Naive thymus-derived CD8-positive, alpha-beta T cell (primary cell): ENCODE measurements at places on chromosomes 4 and X. TPM values are rescaled to one million over a fixed set of nuclear protein-coding genes. Genes with fewer than 3 reads are reported as not detected.

- DNase-seq: no peak
These were observed 372.1 kb downstream of the BMPR1B start for GRCh38 chr4:95129821-95130311.

DNA sequence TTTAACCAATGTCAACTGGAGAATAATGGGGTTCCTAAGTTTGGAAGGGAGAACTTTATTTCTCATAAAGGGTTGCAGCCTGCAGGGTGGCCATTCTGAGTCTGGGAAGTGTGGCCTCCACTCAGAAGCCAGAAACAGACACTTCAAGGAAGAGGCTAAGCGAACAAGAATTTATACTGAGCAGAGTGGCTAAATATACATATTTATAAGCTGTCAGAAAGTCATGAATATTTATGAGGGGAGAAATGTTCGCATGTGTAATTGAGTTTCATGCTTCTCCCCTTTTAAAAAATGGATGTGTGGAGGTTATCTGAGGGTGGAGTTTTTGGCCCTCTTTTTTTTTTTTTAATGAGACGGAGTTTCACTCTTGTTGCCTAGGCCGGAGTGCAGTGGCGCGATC is 78.1 kb upstream of the PLAC8 start:
- no peak for DNase-seq

Gene RAB40AL
- not detected for polyA plus RNA-seq

Gene CTAG1B
- not detected for polyA plus RNA-seq

Gene XAGE2
- polyA plus RNA-seq: not detected

Gene CYSLTR1
- polyA plus RNA-seq: 0.85 TPM

DNA sequence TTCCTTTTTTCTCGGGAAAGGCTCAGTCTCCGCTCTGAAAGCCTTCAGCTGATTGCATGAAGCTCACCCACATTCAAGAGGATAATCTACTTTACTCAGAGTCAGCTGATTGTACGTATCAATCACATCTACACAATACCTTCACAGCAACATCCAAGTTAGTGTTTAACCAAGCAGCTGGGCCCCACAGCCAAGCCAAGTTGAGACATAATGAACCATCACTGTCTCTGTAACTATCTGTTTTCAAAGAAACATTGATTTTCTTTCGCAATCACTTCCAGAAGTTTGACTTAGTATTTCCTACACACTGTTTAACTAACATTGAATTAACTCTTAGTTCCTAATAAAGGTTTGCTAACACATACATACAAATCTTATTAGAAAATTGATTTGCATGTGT is 40.3 kb downstream of the RWDD4 start:
- no peak for DNase-seq
